ENCODE measurements at places on chromosomes 12 and 14. TPM values are rescaled to one million over a fixed set of nuclear protein-coding genes. Genes with fewer than 3 reads are reported as not detected.

The LALBA gene
- not detected for total RNA-seq

DNA sequence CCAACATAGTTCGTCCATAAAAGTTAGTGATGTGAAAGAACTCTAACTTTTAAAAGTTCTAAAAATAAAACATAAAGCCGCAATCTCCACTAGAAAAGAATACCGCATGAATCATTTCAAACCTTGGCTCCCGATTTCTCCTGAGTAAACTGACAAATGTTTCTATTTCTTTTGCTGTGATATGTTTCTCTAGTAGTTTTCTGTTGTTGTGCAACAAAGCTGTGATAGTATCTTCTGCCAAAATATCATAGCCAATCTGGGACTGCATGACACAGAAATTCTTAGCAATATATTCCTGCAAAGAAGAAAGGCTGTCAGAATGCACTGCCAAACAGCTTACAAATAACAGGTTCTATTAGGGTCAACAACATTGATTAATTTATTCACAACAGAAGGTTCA lies 174.0 kb downstream of the ITPR2 start:
- H3K27ac ChIP-seq = no peak overlapping the region
- no peak overlapping the region for H3K4me3 ChIP-seq
- DNase-seq = no peak
- no peaks in the 10 kb centered on the region for H3K27me3 ChIP-seq
- no peaks in the 10 kb centered on the region for H3K4me1 ChIP-seq
- H3K36me3 ChIP-seq = peaks cover 37% of the 10 kb centered on the region

The GRIP1 gene
- 0.61 TPM for total RNA-seq

DNA sequence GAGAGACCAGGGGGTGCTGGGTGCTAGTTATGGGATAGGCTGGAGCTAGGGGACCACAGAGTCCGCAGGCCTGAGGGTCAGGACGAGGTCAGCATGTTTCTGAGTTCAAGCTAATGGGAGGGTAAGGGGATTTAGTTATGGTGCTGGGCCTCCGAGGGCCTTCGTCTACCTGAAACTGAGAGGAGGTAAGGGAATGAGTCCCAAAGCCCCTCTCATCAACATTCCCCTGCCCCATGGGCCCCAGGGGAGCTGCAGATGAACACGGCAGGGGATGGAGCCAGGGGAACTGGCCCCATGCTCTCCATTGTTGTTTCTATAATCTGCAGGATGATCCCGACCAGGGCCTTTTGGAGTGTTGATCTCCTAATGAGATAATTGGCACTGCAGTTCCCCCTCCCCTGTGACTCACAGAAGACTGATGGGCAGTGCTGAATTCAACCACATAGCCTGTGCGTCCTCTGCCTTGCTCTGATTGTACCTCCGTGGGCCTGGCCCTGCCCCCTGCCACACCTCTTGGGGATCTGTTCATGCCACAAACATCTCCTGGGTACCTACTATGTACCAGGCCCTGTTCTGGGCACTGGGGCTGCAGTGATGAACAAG lies 21.4 kb downstream of the FAIM2 start:
- H3K4me3 ChIP-seq = no peak overlapping the region
- H3K27me3 ChIP-seq = peaks cover 3% of the 10 kb centered on the region

The LHX5 gene
- not detected for total RNA-seq

- peak overlapping the region; percentile 46 for H3K27ac ChIP-seq
- no peak overlapping the region for H3K4me3 ChIP-seq
- H3K4me1 ChIP-seq = peaks cover 46% of the 10 kb centered on the region
- no peak for DNase-seq
- H3K27me3 ChIP-seq = no peaks in the 10 kb centered on the region
These were observed 9.1 kb downstream of the SNX6 start for GRCh38 chr14:34620839-34621238.

The PMCH gene
- total RNA-seq = not detected

DNA sequence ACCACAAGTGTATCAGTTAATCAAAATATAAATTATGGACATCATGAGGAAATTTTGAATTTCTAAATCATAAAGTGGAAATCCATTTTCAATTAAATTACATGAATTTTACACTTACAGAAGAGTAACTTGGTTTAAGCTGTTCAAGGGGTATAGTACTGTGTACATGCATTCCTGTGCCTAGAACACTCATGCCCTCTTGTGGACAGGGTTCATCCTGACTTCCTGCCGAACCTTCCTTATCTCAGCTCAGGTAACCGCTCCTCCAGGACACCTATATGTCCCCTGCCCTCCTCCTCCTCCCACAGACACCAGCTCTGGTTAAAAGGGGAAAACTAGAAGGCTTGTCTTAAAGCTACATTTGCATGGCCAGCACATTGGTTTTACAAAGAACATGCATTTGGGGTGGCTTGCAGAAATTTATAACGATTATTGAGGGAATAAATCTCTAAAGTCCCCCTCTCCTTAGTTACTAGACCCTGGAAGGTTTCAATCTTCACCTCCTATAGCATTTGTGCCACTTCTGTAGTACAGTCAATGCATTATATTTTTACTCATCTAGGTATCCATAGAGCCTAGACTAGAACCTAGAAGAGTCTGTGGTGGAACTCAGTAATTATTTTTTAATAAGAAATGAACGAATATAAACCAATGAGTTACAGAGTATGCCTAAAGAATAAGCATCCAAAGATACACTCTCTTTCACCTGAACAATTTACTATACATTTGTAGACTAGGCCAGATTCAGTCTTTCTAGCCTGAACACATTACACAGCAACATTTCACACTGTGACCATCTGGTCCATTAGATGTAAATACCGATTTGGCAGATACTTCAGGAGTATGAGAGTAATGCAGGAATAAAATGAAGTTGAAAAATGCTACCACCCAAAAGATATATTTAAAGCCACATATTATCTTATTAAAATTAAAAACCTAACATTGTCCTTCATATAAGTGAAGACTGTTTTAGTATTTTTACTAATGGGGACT lies 345.6 kb downstream of the PAWR start:
- H3K27ac ChIP-seq = no peak overlapping the region
- H3K27me3 ChIP-seq = no peaks in the 10 kb centered on the region
- H3K4me1 ChIP-seq = no peaks in the 10 kb centered on the region
- peak; percentile 25 for DNase-seq

- peak overlapping the region; percentile 23 for H3K27ac ChIP-seq
- H3K4me3 ChIP-seq = peak overlapping the region; percentile 20
- peaks cover 2% of the 10 kb centered on the region for H3K27me3 ChIP-seq
- no peaks in the 10 kb centered on the region for H3K36me3 ChIP-seq
These were observed 40.0 kb upstream of the PCNX4 start for GRCh38 chr14:60051721-60052221.

GRCh38 chr14:103135333-103136260 lies 12.3 kb downstream of the TNFAIP2 start:
- H3K4me3 ChIP-seq = no peak overlapping the region
- DNase-seq = no peak
- H3K4me1 ChIP-seq = no peaks in the 10 kb centered on the region
- H3K27me3 ChIP-seq = peaks cover 1% of the 10 kb centered on the region
- no peak overlapping the region for H3K27ac ChIP-seq

GRCh38 chr12:101414533-101415119 lies 7.1 kb upstream of the ARL1 start:
- H3K4me3 ChIP-seq = no peak overlapping the region
- H3K36me3 ChIP-seq = no peaks in the 10 kb centered on the region
- H3K27me3 ChIP-seq = peaks cover 8% of the 10 kb centered on the region
- DNase-seq = peak; percentile 35
- peaks cover 2% of the 10 kb centered on the region for H3K4me1 ChIP-seq
- no peak overlapping the region for H3K27ac ChIP-seq

The CD163L1 gene
- not detected for total RNA-seq

- no peak for DNase-seq
- no peaks in the 10 kb centered on the region for H3K27me3 ChIP-seq
- H3K4me1 ChIP-seq = no peaks in the 10 kb centered on the region
- H3K36me3 ChIP-seq = no peaks in the 10 kb centered on the region
- H3K27ac ChIP-seq = no peak overlapping the region
- H3K4me3 ChIP-seq = no peak overlapping the region
These were observed 64.9 kb upstream of the ZDHHC17 start for GRCh38 chr12:76698966-76699365.

GRCh38 chr12:2960390-2960956 lies 1.3 kb downstream of the TEAD4 start:
- H3K27ac ChIP-seq = no peak overlapping the region
- H3K4me3 ChIP-seq = peak overlapping the region; percentile 57
- DNase-seq = peak; percentile 58
- peaks cover 54% of the 10 kb centered on the region for H3K27me3 ChIP-seq
- H3K36me3 ChIP-seq = no peaks in the 10 kb centered on the region
- peaks cover 8% of the 10 kb centered on the region for H3K4me1 ChIP-seq

- H3K27ac ChIP-seq = no peak overlapping the region
- H3K36me3 ChIP-seq = no peaks in the 10 kb centered on the region
- DNase-seq = no peak
- no peaks in the 10 kb centered on the region for H3K4me1 ChIP-seq
These were observed 263.7 kb downstream of the BMP4 start for GRCh38 chr14:53692885-53693284.

The GEMIN2 gene
- 21.6 TPM for total RNA-seq

DNA sequence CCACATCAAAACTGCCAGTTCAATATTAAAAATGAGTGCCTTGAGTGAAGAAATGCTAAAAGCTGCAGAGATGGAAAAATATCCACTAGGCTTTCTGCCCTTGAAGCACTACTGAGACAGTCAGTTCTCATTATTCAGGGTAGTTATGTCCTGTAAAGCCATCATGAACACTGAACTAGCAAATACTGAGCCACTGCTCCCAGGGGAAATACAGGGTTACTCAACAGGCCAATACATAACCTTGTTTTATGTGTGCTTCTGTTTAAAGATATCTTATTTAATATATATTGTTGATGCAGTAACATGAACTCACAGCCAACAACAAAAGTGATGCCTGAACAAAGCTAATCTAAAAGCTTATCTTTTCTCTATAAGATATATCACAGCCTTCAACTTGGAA lies 3.3 kb downstream of the RAD52 start:
- H3K36me3 ChIP-seq = peaks cover 32% of the 10 kb centered on the region
- no peaks in the 10 kb centered on the region for H3K27me3 ChIP-seq
- peaks cover 37% of the 10 kb centered on the region for H3K4me1 ChIP-seq
- H3K4me3 ChIP-seq = peak overlapping the region; percentile 18

DNA sequence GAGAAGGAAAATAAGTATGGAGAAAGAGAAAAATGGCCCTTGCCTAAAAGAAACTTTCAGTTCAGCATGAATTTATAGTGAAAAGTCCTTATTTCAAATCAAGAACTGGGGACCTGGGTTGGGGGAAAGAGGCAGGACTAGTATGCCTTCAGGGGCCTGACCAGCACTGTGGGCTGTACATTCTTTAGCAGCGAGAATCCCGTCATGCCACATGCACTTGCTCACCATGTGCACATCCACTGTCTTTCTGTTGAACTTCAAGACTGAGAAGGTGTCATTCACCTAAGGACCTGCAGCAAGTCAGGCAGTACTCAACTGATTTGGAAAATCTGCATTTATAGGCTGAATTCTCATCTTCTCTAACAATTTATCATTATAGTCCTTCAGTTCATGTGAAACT lies 50.2 kb downstream of the RAB35 start:
- peak overlapping the region; percentile 17 for H3K27ac ChIP-seq
- peaks cover 10% of the 10 kb centered on the region for H3K4me1 ChIP-seq
- DNase-seq = no peak
- H3K4me3 ChIP-seq = no peak overlapping the region
- peaks cover 43% of the 10 kb centered on the region for H3K36me3 ChIP-seq

The SYT1 gene
- total RNA-seq = not detected
